ENCODE measurements at places on chromosomes 5 and 9. TPM values are rescaled to one million over a fixed set of nuclear protein-coding genes. Genes with fewer than 3 reads are reported as not detected.

The IDNK gene
- total RNA-seq: 5.4 TPM

The SEMA6A gene
- not detected for total RNA-seq

The TLR4 gene
- total RNA-seq: 0.08 TPM

The ARHGEF28 gene
- total RNA-seq: not detected

The UNC5A gene
- not detected for total RNA-seq

The GNE gene
- 15.2 TPM for total RNA-seq

GRCh38 chr5:150022681-150023080 is 22.1 kb downstream of the HMGXB3 start:
- DNase-seq: no peak
- H3K4me3 ChIP-seq: no peak overlapping the region
- no peaks in the 10 kb centered on the region for H3K27me3 ChIP-seq
- peaks cover 68% of the 10 kb centered on the region for H3K36me3 ChIP-seq
- H3K27ac ChIP-seq: peak overlapping the region; percentile 20

GRCh38 chr5:68644971-68645370 is 429.4 kb downstream of the PIK3R1 start:
- H3K27me3 ChIP-seq: peaks cover 17% of the 10 kb centered on the region
- H3K27ac ChIP-seq: no peak overlapping the region
- H3K36me3 ChIP-seq: no peaks in the 10 kb centered on the region
- no peaks in the 10 kb centered on the region for H3K4me1 ChIP-seq

DNA sequence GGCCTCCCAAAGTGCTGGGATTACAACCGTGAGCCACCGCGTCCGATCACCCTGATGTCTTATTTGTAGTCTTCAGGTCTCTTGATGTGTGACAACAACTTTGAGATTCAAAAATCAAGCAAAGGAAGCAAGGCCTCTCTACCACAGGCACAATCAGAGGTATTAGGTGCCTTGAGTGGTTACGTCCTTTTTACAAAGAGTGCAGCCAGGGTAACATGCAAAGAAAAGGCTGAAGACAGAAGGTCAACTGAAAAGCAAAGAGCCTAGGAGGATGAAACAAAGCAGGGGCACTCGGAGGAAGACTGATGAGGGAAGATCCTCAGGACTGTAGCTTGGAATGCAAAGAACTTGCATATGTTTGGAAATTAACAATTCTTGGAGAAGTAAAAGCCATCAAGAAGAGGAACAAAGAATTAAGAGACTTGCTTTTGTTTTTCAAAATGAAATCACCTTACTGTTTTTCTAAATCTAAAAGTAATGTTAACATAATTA is 362.1 kb downstream of the EBF1 start:
- no peak overlapping the region for H3K27ac ChIP-seq
- H3K36me3 ChIP-seq: no peaks in the 10 kb centered on the region
- H3K4me1 ChIP-seq: no peaks in the 10 kb centered on the region
- H3K4me3 ChIP-seq: no peak overlapping the region

DNA sequence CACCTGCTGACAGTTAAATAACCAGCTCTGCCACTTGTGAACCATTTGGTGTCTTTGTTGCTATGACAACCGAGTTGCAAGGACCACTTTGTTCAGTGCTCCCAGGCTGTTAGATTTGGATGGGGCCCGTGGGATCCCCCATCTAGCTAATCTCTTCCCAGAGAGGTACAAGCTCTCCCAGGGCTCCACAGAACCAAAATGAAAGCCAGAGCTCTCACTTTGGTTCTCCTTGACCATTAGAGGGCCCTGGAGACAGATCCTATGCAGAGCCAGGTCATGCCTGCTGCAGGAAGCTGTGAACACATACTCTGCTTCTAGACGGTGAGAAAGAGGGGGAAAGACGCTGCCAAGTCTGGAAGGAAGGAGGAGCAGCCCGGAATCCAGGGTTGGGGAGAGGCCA is 224.6 kb downstream of the GABBR2 start:
- no peak overlapping the region for H3K27ac ChIP-seq
- no peak for DNase-seq
- no peak overlapping the region for H3K4me3 ChIP-seq
- H3K27me3 ChIP-seq: peaks cover 6% of the 10 kb centered on the region
- H3K36me3 ChIP-seq: no peaks in the 10 kb centered on the region

- peaks cover 21% of the 10 kb centered on the region for H3K27me3 ChIP-seq
- H3K27ac ChIP-seq: no peak overlapping the region
- H3K4me3 ChIP-seq: no peak overlapping the region
- DNase-seq: no peak
These were observed 27.6 kb upstream of the PSD2 start for GRCh38 chr5:139767960-139768359.

DNA sequence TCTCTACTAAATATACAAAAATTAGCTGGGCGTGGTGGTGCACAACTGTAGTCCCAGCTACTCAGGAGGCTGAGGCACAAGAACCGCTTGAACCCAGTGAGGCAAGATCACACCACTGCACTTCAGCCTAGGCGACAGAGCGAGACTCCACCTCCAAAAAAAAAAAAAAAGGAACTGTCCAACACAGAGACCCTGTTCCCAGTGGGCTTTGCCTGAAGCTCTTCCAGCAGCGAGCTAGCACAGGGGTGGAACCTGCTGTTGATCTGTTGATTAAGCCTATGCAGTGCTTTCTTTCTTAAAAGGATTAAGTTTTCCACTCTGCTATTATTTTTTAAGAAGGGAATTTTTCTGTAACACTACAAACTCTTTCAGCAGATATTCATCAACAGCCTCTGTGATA is 171.0 kb upstream of the TUT7 start:
- H3K4me1 ChIP-seq: no peaks in the 10 kb centered on the region
- no peak overlapping the region for H3K27ac ChIP-seq
- DNase-seq: no peak
- no peaks in the 10 kb centered on the region for H3K36me3 ChIP-seq
- H3K4me3 ChIP-seq: no peak overlapping the region
